ENCODE measurements at places on chromosomes 7 and 10. TPM values are rescaled to one million over a fixed set of nuclear protein-coding genes. Genes with fewer than 3 reads are reported as not detected.

The TOMM7 gene
- 477 TPM for total RNA-seq

The BTBD16 gene
- 0.44 TPM for total RNA-seq

The BCAP29 gene
- 40.0 TPM for total RNA-seq

The IFIT5 gene
- 11.4 TPM for total RNA-seq

The SPRN gene
- total RNA-seq, result 0.16 TPM

The HGF gene
- total RNA-seq, result 0.13 TPM

The FAM237B gene
- total RNA-seq, result not detected
